Chondrocyte (in vitro differentiated cells): ENCODE measurements at places on chromosomes 1 and 21. TPM values are rescaled to one million over a fixed set of nuclear protein-coding genes. Genes with fewer than 3 reads are reported as not detected.

RUNX3 gene
- 1.8 to 2.9 TPM in 2 of 3 replicates, not detected in the other for total RNA-seq

PROX1 gene
- total RNA-seq = 0.28 to 0.36 TPM (median 0.32 TPM) in 3 replicates

TMEM54 gene
- total RNA-seq = 14.6 to 23.7 TPM (median 21.1 TPM) in 3 replicates

EXTL1 gene
- total RNA-seq = 4.3 to 7.9 TPM (median 6.4 TPM) in 3 replicates

SIK1 gene
- 53.9 to 77.7 TPM (median 60.7 TPM) in 3 replicates for total RNA-seq

GIPC2 gene
- 0.10 to 0.15 TPM (median 0.10 TPM) in 3 replicates for total RNA-seq

CBR1 gene
- 17.6 to 23.6 TPM (median 19.7 TPM) in 3 replicates for total RNA-seq

SLC22A15 gene
- 6.7 to 9.8 TPM (median 8.3 TPM) in 3 replicates for total RNA-seq

CYP4A11 gene
- not detected in 3 replicates for total RNA-seq

BRINP2 gene
- not detected in 3 replicates for total RNA-seq

CASQ1 gene
- 0.23 to 0.25 TPM in 2 of 3 replicates, not detected in the other for total RNA-seq

DNA sequence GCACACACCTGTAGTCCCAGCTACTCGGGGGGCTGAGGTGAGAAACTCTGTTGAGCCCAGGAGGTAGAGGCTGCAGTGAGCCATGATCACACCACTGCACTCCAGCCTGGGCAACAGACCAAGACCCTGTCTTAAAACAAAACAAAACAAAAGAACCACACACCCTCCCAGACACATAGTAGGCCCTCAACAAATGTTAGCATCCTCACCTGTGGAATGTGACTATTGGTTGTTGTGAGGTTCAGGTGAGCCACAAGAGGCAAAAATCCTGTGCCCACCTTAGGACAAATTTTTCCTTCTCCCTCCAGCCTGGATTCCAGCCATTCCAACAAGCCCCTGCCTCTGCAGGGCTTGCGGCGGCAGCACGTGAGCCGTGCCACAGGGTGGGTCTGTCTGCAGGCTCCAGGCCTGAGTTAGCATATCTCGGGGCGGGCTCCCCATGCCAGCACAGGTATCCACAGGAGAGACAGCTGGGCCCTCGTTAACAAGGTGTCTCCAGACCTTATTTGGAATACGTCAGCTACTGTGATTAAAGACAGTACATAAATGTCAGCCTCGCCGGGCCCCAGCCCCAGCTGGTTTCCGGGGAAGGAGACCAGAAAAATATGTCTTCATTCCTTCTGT is 17.4 kb downstream of the C1QB start:
- no peak for DNase-seq
- H3K36me3 ChIP-seq = no peaks in the 10 kb centered on the region
- H3K4me3 ChIP-seq = no peak overlapping the region
- H3K27me3 ChIP-seq = peaks cover 37% of the 10 kb centered on the region

- H3K4me3 ChIP-seq = no peak overlapping the region
- peaks cover 39% of the 10 kb centered on the region for H3K27me3 ChIP-seq
- H3K4me1 ChIP-seq = no peaks in the 10 kb centered on the region
These were observed 54.1 kb downstream of the IGSF21 start for GRCh38 chr1:18161690-18162089.

DNA sequence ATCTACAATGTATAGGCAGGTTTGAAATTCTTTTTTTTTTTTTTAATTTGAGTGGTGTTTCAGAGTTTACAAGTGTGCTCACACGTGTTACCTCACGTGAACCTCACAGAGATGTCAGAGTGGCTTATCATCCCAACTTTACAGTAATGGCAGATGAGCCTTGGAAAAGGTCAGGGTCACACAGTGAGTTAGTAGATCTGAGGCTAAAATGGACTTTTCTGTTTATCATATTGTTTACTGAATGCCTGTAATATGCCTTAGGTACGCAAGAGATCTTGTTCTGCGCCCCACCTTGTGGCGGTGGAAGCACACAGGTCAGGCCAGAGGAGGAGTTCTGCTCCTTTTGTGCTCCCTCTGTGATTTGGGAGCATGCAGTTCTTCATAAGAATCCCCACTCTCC is 80.0 kb downstream of the DYRK1A start:
- no peaks in the 10 kb centered on the region for H3K27me3 ChIP-seq
- H3K4me1 ChIP-seq = peaks cover 57% of the 10 kb centered on the region
- no peak overlapping the region for H3K4me3 ChIP-seq
- DNase-seq = no peak

GRCh38 chr1:70051926-70052325 is 153.5 kb downstream of the LRRC40 start:
- no peak for DNase-seq
- no peaks in the 10 kb centered on the region for H3K36me3 ChIP-seq
- H3K27ac ChIP-seq = no peak overlapping the region
- H3K27me3 ChIP-seq = peaks cover 7% of the 10 kb centered on the region
- H3K4me3 ChIP-seq = no peak overlapping the region

GRCh38 chr1:100481303-100481702 is 56.6 kb upstream of the GPR88 start:
- no peaks in the 10 kb centered on the region for H3K36me3 ChIP-seq
- no peak for DNase-seq
- no peaks in the 10 kb centered on the region for H3K27me3 ChIP-seq
- H3K27ac ChIP-seq = no peak overlapping the region

GRCh38 chr1:109383087-109383779 is 14.5 kb downstream of the SORT1 start:
- H3K4me1 ChIP-seq = peaks cover 46% of the 10 kb centered on the region
- H3K27me3 ChIP-seq = no peaks in the 10 kb centered on the region
- H3K4me3 ChIP-seq = no peak overlapping the region
- peak overlapping the region; percentile 79 for H3K27ac ChIP-seq
- no peak for DNase-seq
- H3K36me3 ChIP-seq = no peaks in the 10 kb centered on the region

- H3K4me3 ChIP-seq = no peak overlapping the region
- H3K27me3 ChIP-seq = no peaks in the 10 kb centered on the region
- no peaks in the 10 kb centered on the region for H3K36me3 ChIP-seq
- H3K4me1 ChIP-seq = no peaks in the 10 kb centered on the region
- DNase-seq = no peak
- no peak overlapping the region for H3K27ac ChIP-seq
These were observed 31.4 kb upstream of the KAZN start for GRCh38 chr1:14567056-14567455.

DNA sequence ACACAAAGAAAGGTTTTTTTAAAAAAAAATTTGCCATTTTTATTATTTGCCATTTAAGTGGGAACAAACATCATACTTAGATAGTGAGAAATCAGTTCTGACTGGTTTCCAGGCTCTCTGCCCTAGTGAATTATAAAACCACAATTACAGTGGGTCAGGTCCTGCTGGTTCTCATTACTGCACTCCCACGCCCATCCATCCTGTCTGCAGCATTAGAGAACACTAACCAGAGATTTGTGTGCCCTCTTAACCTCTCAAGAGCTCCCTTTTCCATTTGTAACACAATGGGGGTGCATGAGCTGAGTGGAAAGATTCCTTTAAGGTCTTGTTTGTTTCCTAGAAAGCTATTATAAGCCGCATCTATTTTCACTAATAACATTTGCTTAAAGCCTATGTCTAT is 489.3 kb downstream of the AMY1C start:
- no peak overlapping the region for H3K27ac ChIP-seq
- H3K4me1 ChIP-seq = no peaks in the 10 kb centered on the region
- H3K36me3 ChIP-seq = no peaks in the 10 kb centered on the region
- H3K27me3 ChIP-seq = peaks cover 3% of the 10 kb centered on the region

DNA sequence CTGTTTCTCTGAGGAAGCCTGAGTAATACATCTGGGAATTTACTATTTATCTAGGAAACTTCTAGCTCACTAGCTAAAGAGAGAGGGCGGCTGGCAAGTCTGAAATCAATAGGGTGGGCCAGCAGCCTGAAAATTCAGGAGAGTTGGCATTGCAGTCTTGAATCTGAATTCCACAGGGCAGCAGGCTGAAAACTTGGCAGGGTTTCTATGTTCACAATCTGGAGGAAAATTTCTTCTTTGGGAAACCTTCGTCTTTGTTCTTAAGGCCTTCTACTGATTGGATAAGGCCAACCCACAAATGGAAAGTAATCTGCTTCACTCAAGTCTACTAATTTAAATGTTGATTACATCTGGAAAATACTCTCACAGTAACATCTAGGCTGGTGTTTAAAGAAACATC is 101.0 kb upstream of the COG2 start:
- no peak overlapping the region for H3K4me3 ChIP-seq
- DNase-seq = no peak
- peaks cover 5% of the 10 kb centered on the region for H3K27me3 ChIP-seq
- no peaks in the 10 kb centered on the region for H3K36me3 ChIP-seq

GRCh38 chr21:36765229-36765628 is 66.3 kb downstream of the SIM2 start:
- H3K27me3 ChIP-seq = no peaks in the 10 kb centered on the region
- H3K4me1 ChIP-seq = peaks cover 4% of the 10 kb centered on the region
- no peak overlapping the region for H3K27ac ChIP-seq
- peaks cover 10% of the 10 kb centered on the region for H3K36me3 ChIP-seq

DNA sequence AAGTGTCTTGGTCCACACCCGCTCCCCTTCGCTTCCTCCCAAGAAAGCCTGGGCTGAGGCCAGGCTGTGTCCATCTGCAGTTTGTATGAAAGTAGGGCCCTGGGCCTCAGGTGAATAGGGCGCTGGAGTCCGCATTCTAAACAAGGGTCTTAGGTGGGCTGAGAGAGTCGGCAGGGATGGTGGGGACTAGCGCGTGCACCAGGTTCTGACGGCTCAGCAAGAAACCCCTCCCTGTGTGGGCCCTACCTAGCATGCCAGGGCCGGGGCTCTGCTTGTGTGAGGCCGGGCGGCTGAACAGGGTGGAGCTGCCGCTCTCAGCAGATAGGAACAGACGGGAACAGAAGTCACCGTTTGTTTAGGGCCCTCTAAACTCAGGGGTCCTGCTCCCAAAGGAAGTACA is 1.7 kb downstream of the ACTRT2 start:
- DNase-seq = peak; percentile 79
- peaks cover 3% of the 10 kb centered on the region for H3K27me3 ChIP-seq
- no peaks in the 10 kb centered on the region for H3K4me1 ChIP-seq

DNA sequence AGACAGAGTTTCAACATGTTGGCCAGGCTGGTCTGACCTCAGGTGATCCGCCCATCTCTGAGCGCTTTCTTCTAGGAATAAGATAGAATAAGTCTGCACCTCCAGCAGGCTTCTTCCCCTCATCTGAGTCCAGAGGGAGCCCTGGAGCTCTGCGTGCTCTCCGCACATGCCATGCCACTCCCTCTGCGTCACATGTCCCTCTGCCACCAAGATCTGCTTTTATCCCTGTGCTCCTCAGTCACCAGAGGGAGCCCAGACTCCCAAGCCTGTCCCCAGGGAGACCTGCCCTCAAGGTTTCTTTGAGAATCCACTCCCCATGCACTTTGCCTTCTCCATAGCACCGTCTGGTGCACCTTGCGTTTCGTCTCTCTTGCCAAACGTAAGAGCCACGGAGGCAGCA is 213.0 kb downstream of the CAMTA1 start:
- H3K36me3 ChIP-seq = no peaks in the 10 kb centered on the region
- H3K4me1 ChIP-seq = no peaks in the 10 kb centered on the region
- DNase-seq = peak; percentile 26
- no peak overlapping the region for H3K27ac ChIP-seq
- peaks cover 23% of the 10 kb centered on the region for H3K27me3 ChIP-seq
- no peak overlapping the region for H3K4me3 ChIP-seq

- no peak for DNase-seq
- no peaks in the 10 kb centered on the region for H3K4me1 ChIP-seq
- no peak overlapping the region for H3K27ac ChIP-seq
- peaks cover 2% of the 10 kb centered on the region for H3K27me3 ChIP-seq
- H3K4me3 ChIP-seq = no peak overlapping the region
These were observed 133.1 kb upstream of the C1orf174 start for GRCh38 chr1:4033129-4033676.

DNA sequence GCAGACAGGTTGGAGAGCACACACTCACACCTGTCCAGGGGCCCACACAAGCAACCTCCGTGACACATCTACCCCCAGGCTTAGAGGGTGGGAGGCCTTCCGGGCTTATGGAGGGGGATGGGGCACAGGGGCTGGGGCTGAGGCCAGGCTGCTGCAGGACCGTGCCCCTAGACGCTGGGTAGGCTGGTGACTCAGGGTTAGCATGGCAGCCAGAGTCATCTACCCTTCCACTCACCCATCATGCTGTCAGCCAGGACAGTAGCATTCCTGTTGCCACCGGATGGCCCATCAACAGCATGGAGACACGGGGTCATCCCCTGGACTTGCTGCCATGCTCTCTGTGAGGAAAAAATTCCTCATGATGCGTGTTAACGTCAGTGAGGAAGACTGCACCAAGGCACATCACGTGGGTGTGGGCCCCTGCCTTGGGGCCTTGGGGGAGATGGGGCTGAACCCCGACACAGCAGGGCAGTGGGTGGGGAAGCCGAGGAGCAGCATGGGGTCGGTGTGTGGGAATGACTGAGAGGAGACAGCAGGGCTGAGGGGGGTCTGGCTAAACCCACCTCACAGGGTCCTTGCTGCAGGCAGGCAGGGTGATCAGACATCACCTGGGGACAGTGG is 52.8 kb downstream of the WNT9A start:
- H3K4me3 ChIP-seq = no peak overlapping the region
- no peak overlapping the region for H3K27ac ChIP-seq
- peaks cover 26% of the 10 kb centered on the region for H3K4me1 ChIP-seq
- no peaks in the 10 kb centered on the region for H3K27me3 ChIP-seq
- no peaks in the 10 kb centered on the region for H3K36me3 ChIP-seq

- peaks cover 3% of the 10 kb centered on the region for H3K36me3 ChIP-seq
- peaks cover 75% of the 10 kb centered on the region for H3K4me1 ChIP-seq
- peak overlapping the region; percentile 96 for H3K27ac ChIP-seq
- H3K4me3 ChIP-seq = peak overlapping the region; percentile 57
These were observed 149.9 kb upstream of the C1orf105 start for GRCh38 chr1:172270605-172271004.

- no peaks in the 10 kb centered on the region for H3K27me3 ChIP-seq
- H3K4me3 ChIP-seq = no peak overlapping the region
- peaks cover 3% of the 10 kb centered on the region for H3K36me3 ChIP-seq
- peak overlapping the region; percentile 90 for H3K27ac ChIP-seq
These were observed 9.9 kb downstream of the GPR3 start for GRCh38 chr1:27402349-27402754.

- no peaks in the 10 kb centered on the region for H3K27me3 ChIP-seq
- H3K27ac ChIP-seq = peak within 1 kb of the TSS; percentile 100
- peak; percentile 97 for DNase-seq
- H3K36me3 ChIP-seq = peaks cover 5% of the 10 kb centered on the region
- H3K4me3 ChIP-seq = peak within 1 kb of the TSS; percentile 99
These were observed at the start of gene INPP5B for GRCh38 chr1:37946703-37947360. TSS of gene INPP5B (minus strand) at chr1:37947053. CDS start at chr1:37946308, 745 bp downstream.

DNA sequence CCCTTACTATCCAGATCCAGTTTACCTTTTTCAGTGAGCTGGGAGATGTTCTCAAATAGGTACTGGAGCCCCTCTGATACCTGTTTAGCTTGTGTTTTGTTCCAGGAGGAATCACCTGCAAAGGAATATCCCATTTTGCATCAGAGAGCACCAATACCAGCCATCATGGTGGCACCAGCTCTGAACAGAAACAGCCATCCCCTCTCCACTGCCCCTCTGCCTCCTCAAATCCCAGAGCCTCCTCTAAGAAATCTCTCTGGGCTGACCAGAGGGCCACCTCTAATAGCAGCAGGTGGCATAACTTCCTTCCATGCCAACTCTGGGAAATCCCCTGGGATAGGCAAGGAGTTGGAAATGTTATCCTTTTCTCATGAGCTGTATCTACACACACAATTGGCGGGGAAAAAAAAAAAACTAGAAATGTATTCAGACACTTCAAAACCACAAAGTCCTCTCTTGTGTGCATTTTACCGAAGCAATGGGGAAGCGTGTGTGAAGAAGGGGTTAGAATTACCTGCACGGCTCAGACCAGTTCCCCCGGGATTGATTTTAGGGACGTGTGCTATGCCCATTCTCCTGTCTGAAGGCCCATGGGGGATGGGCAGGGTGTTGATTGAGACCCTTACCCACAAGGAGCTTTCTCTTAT is 2.4 kb downstream of the PGLYRP4 start:
- H3K36me3 ChIP-seq = no peaks in the 10 kb centered on the region
- H3K4me1 ChIP-seq = no peaks in the 10 kb centered on the region
- H3K27me3 ChIP-seq = peaks cover 68% of the 10 kb centered on the region
- no peak overlapping the region for H3K27ac ChIP-seq
- no peak for DNase-seq
